ENCODE measurements at places on chromosomes 3 and 15. TPM values are rescaled to one million over a fixed set of nuclear protein-coding genes. Genes with fewer than 3 reads are reported as not detected.

DNA sequence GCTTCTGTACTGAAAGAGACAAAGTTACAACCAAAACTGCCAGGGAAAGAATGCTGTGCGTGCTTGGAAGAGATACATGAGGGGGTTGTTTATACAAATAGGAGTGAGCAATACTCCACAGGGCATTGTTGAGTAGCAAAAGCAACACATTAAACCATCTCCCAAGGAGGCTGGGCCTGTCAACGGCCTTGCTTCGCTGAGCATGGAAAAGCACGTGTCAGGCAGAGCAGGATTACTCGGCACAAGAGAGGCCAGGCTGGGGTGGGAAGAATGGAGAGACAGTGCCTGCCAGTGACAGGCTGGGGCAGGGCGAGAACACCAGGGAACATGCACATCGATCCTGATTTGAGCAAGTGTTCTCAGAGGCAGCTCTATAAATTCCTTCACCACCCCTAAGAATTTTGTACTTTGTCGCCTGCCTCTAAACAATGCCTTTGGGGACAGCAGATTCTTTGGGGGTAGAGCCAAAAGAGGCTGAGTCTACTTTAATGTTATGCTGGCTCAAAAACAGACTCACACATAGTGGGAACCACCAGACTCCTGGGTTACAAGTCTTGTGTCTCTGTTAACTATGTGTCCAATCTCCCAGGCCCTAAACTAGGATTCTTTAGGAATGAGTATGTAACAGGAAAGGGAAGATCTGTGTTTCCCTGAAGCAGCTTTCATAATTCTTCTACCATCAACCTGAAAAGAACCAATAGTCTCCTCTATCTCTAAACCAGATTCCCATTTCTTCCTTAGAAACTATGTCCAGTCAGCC, 67.2 kb downstream of the LIPC start:
- DNase-seq = no peak

DNA sequence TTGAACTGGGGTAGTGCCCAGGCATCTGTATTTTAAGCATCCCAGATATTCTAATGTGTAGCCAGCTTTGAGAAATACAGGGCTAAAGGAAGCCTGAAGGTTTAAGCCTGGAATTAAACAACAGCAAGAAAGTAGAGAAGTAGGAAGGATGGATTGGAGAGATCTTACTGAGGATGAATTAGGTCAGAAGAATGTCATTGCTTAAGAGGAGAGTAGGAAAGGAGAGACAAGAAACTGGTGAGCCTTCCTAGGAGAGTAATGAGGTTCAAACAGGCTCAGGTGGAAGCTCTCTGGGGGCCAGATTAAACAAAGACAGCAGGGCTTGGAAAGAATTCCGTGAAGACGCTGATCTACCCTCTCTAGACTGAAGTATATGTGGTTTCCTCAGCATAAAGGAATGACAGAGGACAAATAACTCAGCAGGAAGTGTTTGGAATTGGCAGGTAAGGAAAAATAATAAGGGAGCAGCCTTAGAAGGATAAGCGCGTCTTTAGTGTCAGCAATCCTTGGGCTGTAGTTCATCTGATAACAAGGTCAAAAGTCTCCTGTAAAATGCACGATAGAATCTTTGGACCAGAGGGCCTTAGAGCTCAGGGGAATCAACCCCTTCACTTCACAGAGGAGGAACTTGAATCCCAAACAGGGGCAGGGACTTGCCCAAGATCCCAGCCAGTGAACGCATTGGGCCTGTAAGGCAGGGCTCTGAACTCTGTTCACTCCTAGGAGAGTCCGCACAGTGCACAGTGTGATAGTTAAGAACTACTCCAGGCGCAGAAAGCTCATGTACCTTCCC, 90.9 kb downstream of the TP63 start:
- no peak for DNase-seq

- no peak for DNase-seq
Observed at GRCh38 chr3:32780735-32781210, 37.0 kb upstream of the TRIM71 start.

GRCh38 chr3:36714343-36715086, 49.8 kb downstream of the DCLK3 start:
- no peak for DNase-seq

DNA sequence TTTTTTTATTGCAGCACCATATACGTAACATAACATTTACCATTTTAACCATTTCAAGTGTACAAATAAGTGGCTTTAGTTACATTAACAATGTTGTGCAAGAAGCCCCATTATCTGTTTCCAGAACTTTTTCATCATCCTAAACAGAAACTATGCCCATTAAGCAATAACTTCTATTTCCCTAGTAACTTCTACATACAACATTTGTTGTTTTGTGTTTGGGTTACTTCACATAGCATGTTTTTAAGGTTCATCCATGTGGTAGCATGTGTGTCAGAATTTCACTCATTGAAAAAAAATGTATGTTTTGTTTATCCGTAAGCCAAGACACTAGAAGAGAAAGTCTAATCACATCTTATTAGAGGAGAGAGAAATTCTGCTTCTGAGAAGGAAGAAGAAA, 450.5 kb upstream of the PDZRN3 start:
- DNase-seq = no peak

DNA sequence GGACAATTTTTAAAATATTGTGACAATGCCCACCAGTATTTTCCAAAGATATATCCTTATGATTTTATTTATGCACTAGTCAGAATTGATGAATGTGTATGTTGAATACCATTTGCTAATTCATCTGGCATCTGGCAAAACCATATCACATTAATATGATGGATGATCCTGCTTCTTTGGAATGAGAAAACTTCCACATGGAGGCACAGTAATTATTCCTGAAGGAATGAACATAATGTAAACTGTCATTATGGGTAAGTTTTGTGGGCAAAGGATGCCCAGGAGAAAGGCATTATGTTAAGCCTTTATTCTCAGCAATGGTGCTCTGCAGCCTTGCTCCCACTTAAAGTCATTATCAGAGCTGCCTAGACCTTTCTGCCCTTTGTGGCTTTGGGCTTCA, 113.0 kb upstream of the MME start:
- no peak for DNase-seq

- no peak for DNase-seq
Observed at GRCh38 chr15:65303687-65304380, 643 bp upstream of the RNU5B-1 start.

- peak; percentile 41 for DNase-seq
Observed at GRCh38 chr3:124995460-124995994, 60.3 kb downstream of the HEG1 start.

- no peak for DNase-seq
Observed at GRCh38 chr15:80803580-80804525, 24.7 kb downstream of the CEMIP start.

GRCh38 chr3:171257251-171258203, 202.7 kb downstream of the TNIK start:
- DNase-seq = no peak

DNA sequence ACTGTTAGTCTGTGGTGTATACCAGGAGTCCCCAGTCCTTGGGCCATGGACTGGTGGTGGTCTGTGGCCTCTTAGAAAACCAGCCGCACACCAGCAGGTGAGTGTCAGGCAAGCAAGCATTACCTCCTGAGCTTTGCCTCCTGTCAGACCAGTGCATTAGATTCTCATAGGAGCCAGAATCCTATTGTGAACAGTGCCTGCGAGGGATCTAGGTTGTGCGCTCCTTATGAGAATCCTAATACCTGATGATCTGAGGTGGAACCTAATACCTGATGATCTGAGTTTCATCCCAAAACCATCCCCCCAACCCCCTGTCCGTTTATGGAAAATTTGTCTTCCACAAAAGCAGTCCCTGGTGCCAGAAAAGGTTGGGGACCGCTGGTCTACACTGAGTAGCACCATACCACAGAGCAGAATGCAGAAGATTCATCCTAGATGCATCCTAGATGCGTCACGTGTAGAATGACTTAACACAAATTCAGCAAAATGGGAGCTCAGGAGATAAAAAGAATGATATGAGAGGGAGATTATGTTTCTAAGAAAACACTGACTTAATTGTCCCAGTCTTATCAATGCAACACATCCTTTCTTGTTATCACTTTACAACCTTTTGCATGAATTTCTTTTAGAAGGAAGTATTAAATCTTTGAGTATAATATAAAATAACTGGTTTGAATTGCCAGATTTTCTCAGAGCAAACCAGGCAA, 28.5 kb downstream of the SELENOT start:
- no peak for DNase-seq

- DNase-seq = peak; percentile 46
Observed at GRCh38 chr15:28984421-28985315, 98.9 kb downstream of the APBA2 start.

DNA sequence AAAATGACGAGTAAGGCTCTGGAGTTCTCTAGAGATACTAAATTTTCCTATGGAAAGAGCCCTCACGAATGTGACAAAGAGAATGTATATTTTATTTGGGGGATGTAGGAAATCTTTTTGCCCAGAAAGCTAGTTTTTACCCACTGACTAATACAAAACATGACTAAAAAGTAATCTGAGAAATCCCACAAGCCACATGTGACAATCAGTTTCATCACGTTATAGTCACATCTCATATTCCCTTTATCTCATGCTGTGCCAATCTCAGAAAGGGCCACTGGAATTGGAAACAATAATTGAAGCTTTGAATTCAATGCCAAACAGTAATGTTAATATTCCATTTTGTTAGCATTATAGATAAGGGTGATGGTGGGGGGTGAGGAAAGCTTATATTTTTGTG, 509.0 kb upstream of the GOLIM4 start:
- DNase-seq = no peak

- DNase-seq = no peak
Observed at GRCh38 chr15:65841121-65841930, 28.0 kb upstream of the RAB11A start.

DNA sequence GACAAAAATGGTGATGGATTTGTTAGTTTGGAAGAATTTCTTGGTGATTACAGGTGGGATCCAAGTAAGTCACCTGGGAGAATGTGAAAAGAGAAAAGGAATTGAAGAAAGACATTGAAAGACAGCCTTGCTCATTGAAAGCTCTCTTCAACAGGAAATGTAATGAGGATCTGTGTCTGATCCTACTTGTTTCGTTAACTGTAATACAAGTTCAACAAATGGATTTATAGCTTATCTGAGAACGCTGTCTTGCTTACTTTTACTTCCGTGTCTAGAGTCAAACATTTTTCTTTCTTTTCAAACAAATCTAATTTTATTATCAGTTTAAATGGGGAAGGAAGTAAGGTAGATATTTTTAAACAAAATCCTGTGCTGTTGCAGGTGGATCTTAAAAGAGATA, 15.9 kb downstream of the RCN2 start:
- DNase-seq = no peak

- no peak for DNase-seq
Observed at GRCh38 chr3:125280668-125281361, 68.3 kb upstream of the SLC12A8 start.

DNA sequence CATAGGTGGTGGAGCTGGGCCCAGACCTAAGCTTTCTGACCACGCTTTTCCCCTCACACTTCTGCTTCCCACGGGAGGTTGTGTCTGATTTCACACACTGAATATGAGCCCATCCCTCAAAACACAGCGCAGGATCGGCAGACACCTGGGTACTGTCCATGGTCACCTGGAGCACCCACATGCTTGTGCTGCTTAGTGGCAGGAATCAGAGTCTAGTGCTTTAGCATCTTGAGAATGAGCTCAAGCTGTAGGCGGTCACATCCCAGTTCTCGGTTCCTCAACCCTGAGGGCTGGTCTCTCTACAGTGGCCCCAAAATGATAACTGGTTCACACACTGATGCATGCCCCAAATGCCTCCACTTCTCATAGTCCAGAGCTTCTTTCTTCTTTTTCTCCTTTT, 111.0 kb downstream of the SEMA5B start:
- no peak for DNase-seq

- DNase-seq = no peak
Observed at GRCh38 chr15:46644501-46645481, 1010.0 kb downstream of the SQOR start.

DNA sequence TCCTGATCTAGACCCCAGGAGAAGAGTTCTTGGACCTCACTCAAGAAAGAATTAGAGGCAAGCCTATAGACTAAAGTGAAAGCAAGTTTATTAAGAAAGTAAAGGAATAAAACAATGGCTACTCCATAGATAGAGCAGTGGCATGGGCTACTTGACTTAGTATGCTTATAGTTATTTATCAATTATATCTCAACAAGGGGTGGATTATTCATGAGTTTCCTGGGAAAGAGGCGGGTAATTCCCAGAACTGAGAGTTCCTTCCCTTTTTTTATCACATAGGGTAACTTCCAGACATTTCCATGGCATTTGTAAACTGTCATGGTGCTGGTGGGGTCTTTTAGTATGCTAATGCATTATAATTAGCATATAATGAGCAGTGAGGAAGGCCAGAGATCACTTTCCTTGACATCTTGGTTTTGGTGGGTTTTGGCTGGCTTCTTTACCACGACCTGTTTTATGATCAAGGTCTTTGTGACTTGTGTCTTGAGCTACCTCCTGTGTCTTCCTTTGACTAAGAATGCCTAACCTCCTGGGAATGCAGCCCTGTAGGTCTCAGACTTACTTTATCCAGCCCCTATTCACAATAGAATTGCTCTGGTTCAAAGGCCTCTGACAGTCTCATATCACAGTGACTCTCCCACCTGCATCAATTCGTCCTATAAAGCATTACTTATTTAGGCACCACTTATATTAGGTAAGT, 35.3 kb upstream of the PLSCR2 start:
- no peak for DNase-seq

- DNase-seq = peak; percentile 72
Observed at GRCh38 chr15:66619152-66619903, 53.5 kb upstream of the LCTL start.

GRCh38 chr3:155217591-155217990, 75.9 kb downstream of the STRIT1 start:
- no peak for DNase-seq

GRCh38 chr3:125480656-125481374, 39.2 kb downstream of the SNX4 start:
- no peak for DNase-seq

GRCh38 chr15:78301326-78301725, 1.9 kb upstream of the SKIC8 start:
- no peak for DNase-seq

DNA sequence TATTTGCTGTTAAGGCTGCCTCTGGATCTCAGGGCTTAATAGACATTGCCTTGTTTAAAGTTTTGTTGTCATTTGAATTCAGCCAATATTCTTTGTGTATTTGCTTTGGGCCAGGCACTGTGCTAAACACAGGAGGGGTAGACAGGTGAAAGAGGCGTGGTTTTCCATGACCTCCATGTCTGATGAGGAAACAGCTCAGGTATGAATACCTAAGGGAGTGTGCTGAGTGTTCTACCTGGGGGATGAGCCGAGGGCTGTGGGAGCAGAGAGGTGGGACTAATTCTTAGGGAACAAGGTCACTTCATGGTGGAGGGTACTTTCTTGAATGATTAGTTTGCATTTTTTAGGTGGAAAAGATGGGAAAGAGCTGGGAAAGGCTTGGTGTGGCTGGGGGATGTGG, 108.2 kb downstream of the THSD4 start:
- no peak for DNase-seq

GRCh38 chr15:80744826-80745225, 34.3 kb upstream of the CEMIP start:
- no peak for DNase-seq

TFG gene
- 48.4 TPM for total RNA-seq

ANKRD34C gene
- not detected for total RNA-seq

CCDC39 gene
- not detected for total RNA-seq

CHRM5 gene
- not detected for total RNA-seq

TMEM266 gene
- total RNA-seq = not detected

DNAJA4 gene
- 26.0 TPM for total RNA-seq

FAM3D gene
- not detected for total RNA-seq

CISH gene
- total RNA-seq = 400 TPM

SLC2A2 gene
- not detected for total RNA-seq

SEMA5B gene
- 0.28 TPM for total RNA-seq

PLSCR5 gene
- not detected for total RNA-seq

THBS1 gene
- 6.0 TPM for total RNA-seq

GOLGA6B gene
- not detected for total RNA-seq

Data from activated naive CD8-positive, alpha-beta T cell treated with anti-CD3 and anti-CD28 coated beads, Interleukin-2, amount 10 ng/mL, durations not matched to agents 7 days and 5 days (primary cell).